ENCODE measurements at places on chromosomes 3 and 15. TPM values are rescaled to one million over a fixed set of nuclear protein-coding genes. Genes with fewer than 3 reads are reported as not detected.

Gene ARHGAP11A
- 5.1 TPM for polyA plus RNA-seq

GRCh38 chr3:150931745-150932144, 26.5 kb upstream of the MINDY4B start:
- no peak overlapping the region for H3K4me3 ChIP-seq
- H3K27me3 ChIP-seq: peaks cover 7% of the 10 kb centered on the region
- no peaks in the 10 kb centered on the region for H3K4me1 ChIP-seq

DNA sequence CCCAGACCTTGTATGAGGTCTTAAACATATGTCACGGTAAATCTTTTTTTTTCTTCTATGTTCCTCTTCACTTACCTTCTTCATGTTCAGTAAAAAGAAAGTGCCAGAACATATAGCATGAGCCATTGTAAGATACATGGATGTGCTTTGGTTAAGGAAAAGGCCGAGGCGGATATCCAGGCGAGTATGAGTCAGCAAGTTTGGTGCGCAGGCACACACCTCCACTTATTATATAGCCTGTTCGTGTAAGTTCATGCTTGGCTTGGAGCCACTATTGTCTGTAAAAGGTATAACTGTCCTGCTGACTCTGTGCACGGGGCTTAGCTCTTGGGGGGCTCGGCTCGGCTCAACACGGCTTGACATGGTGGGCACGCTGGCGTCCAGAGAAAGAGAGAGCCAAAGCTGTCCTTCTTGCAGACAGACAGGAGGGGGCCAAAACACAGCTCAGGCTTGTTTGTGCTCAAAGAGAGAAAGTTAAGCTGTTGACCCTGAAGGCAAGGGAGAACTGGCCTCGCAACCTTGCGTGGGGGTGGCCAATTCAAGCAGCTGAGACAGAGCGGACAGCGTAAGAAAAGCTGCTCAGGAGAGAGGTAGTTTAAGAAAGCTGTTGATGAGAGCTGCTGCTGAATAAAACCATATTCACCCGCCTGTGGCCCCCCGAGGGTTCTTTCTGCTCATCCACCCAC, 251.2 kb downstream of the SLC9A9 start:
- H3K36me3 ChIP-seq: peaks cover 10% of the 10 kb centered on the region
- DNase-seq: no peak
- no peak overlapping the region for H3K27ac ChIP-seq
- no peaks in the 10 kb centered on the region for H3K27me3 ChIP-seq
- H3K4me1 ChIP-seq: no peaks in the 10 kb centered on the region

Gene DLEC1
- 2.4 TPM for polyA plus RNA-seq

- no peaks in the 10 kb centered on the region for H3K36me3 ChIP-seq
- no peak overlapping the region for H3K27ac ChIP-seq
- no peak for DNase-seq
- H3K4me1 ChIP-seq: peaks cover 24% of the 10 kb centered on the region
These were observed 16.9 kb upstream of the CORO2B start for GRCh38 chr15:68561901-68562300.

GRCh38 chr3:6807967-6808588, 52.8 kb upstream of the GRM7 start:
- H3K27me3 ChIP-seq: no peaks in the 10 kb centered on the region
- DNase-seq: no peak
- H3K4me3 ChIP-seq: no peak overlapping the region
- H3K36me3 ChIP-seq: no peaks in the 10 kb centered on the region

GRCh38 chr15:41148065-41148464, 32.0 kb upstream of the INO80 start:
- no peaks in the 10 kb centered on the region for H3K4me1 ChIP-seq
- no peak for DNase-seq
- H3K27me3 ChIP-seq: no peaks in the 10 kb centered on the region
- no peak overlapping the region for H3K27ac ChIP-seq
- no peaks in the 10 kb centered on the region for H3K36me3 ChIP-seq

DNA sequence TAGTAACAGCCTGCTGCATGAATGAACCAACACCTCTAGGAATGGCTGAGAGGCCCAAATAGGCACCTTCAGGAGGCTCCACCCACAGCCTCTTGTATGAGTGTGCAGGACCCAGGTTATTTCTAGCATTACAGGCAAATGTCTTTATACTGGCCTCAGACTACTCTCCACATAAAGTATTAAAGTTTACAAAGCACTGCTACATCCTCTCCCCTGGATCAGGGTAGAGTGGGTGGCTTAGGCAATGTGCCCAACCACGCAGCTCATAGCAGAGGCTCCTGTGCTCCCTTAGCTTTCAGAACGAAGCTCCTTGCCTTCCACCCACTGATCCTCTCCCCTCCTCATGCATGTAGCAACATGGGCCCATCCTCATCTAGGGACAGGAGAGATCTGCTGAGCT, 16.3 kb downstream of the TMEM43 start:
- peak overlapping the region; percentile 18 for H3K4me3 ChIP-seq
- peaks cover 16% of the 10 kb centered on the region for H3K27me3 ChIP-seq
- peaks cover 55% of the 10 kb centered on the region for H3K4me1 ChIP-seq

DNA sequence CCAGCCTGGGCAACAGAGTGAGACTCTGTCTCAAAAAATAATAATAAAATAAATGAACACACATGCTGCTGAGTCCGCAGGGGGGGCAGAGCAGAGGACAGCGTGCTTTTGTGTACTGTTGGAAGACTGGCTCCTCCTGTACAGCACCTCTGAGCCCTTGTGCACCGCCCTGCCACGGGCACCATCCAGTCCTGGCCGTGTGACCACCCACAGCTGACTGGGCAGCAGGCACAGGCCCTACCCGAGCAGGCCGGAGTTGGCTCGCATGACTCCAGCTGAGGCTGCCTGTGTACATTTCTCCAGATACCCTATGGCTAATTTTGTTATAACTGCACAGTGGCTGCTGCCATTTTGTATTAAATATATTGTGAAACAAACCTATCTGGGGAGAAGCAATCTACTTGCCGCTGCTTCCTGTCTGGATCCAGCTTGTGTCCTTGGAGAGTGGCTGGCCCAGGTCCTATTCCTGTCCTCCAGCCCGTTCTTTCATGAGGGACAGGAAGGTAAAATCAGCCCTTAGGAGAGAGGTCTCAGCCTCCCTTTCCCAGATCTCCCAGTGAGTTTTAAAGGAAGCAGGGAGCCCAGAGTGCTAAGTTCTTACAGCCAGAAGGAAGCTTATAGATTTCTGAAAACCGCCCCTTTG, 14.6 kb downstream of the IVD start:
- H3K4me1 ChIP-seq: peaks cover 6% of the 10 kb centered on the region
- no peak overlapping the region for H3K4me3 ChIP-seq
- DNase-seq: no peak
- H3K27me3 ChIP-seq: peaks cover 5% of the 10 kb centered on the region
- no peak overlapping the region for H3K27ac ChIP-seq

Gene USP8
- polyA plus RNA-seq: 18.0 TPM

Gene NISCH
- polyA plus RNA-seq: 25.9 TPM
